CD4-positive, alpha-beta T cell treated with Interleukin-17A for 1 hour (primary cell): ENCODE measurements at places on chromosomes 5 and 9.

DNA sequence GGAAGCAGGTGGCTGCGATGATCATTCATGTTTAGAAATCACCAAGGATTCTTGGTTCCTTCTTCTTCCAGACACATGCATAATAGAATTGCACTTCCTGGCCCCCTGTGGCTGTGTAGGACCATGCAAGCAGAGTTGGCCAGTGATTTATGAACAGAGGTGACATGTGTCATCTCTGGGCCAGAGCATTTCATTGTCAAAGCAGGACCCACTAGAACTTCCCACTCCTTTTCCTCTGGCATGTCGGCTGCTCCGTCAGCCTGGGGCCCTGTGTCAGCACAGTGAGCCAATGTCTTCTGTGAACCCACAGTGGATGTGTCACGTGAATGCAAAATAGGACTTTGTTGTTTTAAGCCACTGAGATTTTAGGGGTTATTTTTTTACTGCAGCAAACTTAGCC, 59.2 kb downstream of the HSD17B3 start:
- DNase-seq: no peak

GRCh38 chr5:127297348-127298035, 6.9 kb downstream of the MEGF10 start:
- DNase-seq: no peak

DNA sequence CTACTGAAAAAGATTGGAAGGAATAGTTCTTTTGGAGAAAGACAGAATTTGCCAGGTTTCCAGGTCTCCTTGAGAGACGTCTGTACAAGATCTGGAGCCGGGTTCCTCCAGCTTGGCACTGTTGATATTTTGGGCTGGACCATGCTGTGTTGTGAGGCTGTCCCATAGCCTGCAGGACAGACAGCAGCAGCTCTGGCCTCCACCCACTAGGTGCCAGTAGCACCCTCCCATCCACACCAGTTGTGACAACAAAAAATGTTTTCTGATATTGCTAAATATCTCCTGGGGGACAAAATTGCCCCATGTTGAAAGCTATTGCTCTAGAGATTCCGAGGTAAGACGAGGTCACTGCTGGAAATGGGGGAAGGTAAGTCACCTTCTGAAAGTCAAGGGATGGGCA, 287.7 kb upstream of the DAP start:
- no peak for DNase-seq

- no peak for DNase-seq
These were observed 72.5 kb downstream of the MRPS30 start for GRCh38 chr5:44881266-44881665.

- no peak for DNase-seq
These were observed 213.6 kb upstream of the S1PR3 start for GRCh38 chr9:88777498-88778312.

- no peak for DNase-seq
These were observed 222.8 kb upstream of the MSX2 start for GRCh38 chr5:174501461-174502069.
